ENCODE measurements at places on chromosomes 4 and X. TPM values are rescaled to one million over a fixed set of nuclear protein-coding genes. Genes with fewer than 3 reads are reported as not detected.

Gene ADAMTS3
- 0.25 TPM for polyA plus RNA-seq

Gene NWD2
- not detected for polyA plus RNA-seq

Gene ADH1A
- 0.67 TPM for polyA plus RNA-seq

Gene CXCL3
- polyA plus RNA-seq: 0.64 TPM

Gene H2BW2
- polyA plus RNA-seq: not detected

All from aorta (tissue), 5 donors.